GDM1 (cell line): ENCODE measurements at places on chromosomes 11 and 22.
A peak's percentile ranks its signal among the peaks of the same experiment; 100 is the strongest.

- DNase-seq = no peak
Observed at GRCh38 chr11:31449040-31449439, 60.4 kb downstream of the IMMP1L start.

- no peak for DNase-seq
Observed at GRCh38 chr11:23206741-23207336, 346.6 kb upstream of the CCDC179 start.

- DNase-seq = no peak
Observed at GRCh38 chr22:43526117-43526655, 114.4 kb downstream of the MPPED1 start.

DNA sequence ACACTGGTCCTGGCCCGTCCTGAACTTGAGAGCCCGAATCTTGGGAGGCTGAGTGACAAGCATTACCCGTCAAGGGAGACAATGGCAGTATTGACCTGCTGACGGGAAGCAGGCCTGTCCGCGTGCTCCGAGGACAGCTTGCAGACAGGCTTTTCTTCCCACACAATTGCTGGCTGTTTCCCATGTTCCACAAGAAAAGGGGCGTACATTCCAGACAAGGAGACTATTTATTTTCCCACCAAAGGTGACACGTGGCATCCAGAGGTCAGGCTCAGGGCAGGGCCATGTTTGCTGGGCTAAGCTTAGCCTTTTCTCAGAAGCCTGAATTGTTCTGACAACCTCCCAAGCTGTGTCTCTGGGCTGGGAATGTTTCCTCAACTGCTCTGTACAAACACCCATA lies 86.9 kb upstream of the SPON1 start:
- DNase-seq = no peak

DNA sequence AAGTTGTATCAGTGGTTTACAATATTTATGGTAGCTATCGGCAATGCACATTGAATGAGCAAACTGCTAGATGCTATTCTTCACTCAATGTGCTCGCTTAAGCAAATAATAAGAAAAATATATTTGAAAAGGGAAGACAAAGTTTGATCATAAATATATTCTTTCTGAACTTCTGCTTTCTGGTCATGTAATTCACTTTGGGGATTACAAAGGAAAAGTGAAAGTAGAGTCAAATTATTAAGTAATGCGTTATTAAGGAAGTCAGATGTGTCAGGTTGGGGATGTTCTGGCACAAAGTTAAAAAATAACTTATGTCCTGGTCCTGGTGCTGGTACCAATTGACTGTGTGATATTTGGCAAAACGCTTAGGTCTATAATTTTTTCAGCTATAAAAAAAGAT lies 98.0 kb upstream of the TRIM77 start:
- DNase-seq = no peak

DNA sequence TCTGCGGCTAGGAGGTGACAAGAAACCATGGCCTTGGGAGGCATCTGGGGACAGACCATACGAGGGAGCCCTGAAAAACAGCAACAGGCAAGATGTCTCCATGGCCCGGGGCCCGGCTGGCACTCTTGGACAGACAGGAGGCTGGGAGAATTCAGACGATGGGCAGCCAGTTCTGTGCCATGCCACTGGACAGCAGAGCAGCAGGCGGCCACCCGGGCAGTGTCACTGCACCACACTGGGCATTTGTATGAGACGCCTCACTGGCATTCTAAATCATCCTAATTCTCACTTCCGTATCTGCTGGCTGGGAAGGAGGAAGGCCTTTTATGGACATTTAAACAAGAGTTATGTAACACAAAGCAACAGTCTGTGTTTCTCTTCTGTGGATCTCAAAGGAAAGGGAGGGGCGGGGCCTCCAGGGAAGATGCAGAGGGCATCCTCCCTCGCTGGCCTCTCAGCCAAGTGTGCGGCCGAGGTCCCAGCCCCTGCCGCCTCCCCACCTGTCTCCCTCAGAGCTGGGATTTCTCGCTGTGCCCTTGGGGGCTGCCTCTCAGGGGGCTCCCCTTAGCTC lies 350.3 kb downstream of the SHANK2 start:
- no peak for DNase-seq

DNA sequence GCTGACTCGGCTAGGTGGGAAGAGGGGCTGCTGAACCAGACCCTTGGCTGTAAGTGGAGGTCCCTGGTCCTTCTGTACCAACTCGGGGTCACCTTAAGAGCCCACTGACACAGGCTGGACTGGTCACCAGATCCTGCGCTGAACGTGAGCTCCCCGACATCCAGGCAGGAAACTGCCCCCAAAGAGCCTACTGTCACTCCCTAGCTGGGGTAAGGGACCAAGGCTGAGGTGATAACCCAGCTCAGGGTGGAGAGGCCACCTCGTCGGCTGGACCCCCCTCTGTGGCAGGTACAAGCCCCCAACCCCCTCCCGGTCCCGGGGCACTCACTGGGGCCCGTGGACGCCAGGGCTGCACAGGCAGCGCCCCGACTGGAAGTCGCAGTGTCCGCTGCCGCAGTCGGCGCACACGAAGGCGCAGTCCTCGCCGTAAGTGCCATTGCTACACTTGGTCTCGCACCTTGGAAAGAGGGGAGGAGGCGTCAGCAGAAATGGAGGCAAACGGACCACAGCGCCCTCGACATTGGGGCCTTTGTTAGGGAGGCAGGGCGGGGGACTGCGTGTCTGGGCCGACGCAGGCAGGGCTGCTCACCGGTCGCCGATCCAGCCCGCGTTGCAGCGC lies 7.4 kb downstream of the SCARF2 start:
- no peak for DNase-seq

GRCh38 chr11:33996498-33997454 lies 54.8 kb upstream of the CAPRIN1 start:
- peak; percentile 65 for DNase-seq

DNA sequence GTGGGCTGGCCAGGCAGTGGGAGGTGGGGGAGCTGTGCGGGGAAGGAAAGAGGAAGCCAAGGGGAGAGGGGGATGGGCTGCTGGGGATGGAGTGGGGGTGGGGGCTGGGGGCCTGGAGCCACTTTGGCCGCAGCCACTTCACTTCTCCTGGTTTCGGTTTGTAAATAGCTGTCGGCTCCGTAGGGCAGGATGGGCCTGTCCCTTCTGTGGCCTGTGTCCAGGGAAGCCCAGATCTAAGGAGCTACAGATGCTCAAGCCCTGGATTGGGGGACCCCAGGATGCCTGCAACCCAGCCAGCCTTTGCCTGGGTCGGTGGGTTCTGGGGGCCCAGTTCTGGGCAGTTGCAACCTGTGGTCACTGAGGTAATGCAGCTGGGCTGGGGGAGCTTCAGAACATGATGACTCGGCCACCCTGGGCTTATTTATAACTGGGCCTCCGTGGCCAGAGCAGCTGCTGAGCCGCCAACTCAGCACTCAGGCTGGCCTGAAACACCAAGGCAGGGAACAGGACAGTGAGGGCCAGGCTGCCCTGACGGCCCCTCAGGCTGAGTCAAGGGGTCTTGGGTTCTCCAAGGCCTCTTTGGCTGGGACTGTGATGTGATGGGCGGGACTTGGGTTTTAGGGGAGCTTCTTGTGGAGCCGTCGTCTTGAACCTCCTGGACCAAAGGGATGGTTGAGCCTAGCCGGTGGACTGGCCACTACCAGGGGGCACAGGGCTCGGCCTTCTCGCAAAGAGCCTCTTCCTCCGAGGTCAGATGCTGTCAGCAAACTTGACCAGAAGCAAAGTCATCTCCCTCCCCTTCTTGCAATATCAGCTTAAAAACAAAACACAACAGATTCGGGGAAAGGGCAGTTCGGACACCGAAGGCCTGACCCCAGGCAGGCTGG lies 15.0 kb upstream of the SLC39A13 start:
- peak; percentile 57 for DNase-seq

DNA sequence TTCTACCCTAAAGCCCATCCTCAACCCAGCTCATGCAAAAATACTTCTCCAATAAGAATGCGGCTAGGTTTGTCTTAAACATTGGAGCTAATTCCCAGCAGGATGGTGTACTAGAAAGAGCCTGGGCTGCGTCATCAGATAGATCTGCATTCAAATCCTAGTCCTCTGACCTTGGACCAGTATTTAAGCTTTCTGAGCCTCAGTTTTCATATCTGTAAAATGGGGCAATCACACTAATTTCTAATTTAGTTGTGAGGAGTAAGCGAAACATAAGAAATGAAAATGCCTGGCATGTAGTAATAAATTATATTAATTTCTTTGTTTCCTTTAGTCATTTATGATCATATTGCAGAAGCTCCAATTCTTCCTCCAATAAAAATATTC lies 32.2 kb upstream of the ACCSL start:
- DNase-seq = no peak

- no peak for DNase-seq
Observed at GRCh38 chr11:87295237-87295636, 257.5 kb downstream of the TMEM135 start.

- no peak for DNase-seq
Observed at GRCh38 chr11:128925250-128925600, 17.4 kb downstream of the TP53AIP1 start.

GRCh38 chr22:50469377-50470305 lies 5.2 kb downstream of the SBF1 start:
- peak; percentile 70 for DNase-seq

- no peak for DNase-seq
Observed at GRCh38 chr11:10686311-10686710, 7.2 kb downstream of the IRAG1 start.

GRCh38 chr11:64129403-64129802 lies 36.5 kb downstream of the MACROD1 start:
- DNase-seq = no peak
